ENCODE measurements at places on chromosomes 5 and 9.

DNA sequence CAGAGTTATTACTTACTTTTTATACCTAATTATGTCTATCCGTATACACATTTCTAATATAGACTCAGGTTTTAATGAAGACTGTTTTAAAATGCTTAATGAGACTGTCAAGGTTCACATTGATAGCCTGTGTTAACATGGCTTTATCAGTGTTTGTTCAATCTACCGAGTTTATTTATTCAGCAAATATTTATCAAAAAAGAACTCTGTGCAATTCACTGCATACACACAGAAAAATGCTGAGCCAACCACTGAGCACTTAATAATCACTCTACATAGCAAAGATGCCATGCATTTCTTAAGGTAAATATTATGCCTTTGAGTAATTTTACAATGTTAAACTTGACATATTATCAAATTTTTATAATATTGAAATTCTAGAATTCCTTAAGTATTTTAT, 428.2 kb downstream of the ANXA1 start:
- no peak for DNase-seq

DNA sequence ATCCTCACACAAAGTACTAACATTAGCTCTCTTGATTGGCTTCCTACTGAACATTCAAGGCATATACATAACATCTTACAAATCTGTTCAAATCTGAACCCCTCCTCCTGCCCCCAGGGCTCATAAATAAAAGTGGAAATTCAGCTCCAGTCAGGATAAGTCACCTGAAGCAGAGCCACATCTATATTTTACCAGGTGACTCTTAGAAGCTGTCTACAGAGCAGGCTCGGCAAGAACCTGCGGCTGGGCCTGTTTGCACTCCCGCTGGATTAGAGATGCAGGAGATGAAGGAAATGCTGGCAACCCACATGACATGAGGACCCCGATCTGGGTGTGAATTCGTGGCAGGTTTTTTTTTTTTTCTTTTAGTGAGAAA, 3.0 kb upstream of the CPLX2 start:
- no peak for DNase-seq

DNA sequence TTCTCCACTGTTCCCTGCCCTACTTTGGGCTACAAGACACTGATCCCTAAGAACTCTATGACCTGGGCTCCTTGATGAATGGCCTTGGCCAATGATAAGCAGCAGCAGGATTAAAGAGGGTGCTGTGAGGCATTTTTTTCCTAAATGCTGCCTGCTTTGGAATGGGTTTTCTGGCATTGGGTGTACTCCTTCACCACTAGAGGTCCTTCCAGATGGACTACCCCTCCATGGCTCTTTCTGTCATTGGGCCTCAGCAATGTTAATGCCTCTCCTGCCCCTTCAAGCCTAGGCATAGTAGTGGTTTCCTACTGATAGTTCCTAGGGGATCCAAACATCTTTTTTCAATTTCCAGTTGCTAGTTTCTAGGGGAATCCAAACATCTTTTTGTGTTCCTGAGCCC, 319.3 kb upstream of the RPS23 start:
- no peak for DNase-seq

DNA sequence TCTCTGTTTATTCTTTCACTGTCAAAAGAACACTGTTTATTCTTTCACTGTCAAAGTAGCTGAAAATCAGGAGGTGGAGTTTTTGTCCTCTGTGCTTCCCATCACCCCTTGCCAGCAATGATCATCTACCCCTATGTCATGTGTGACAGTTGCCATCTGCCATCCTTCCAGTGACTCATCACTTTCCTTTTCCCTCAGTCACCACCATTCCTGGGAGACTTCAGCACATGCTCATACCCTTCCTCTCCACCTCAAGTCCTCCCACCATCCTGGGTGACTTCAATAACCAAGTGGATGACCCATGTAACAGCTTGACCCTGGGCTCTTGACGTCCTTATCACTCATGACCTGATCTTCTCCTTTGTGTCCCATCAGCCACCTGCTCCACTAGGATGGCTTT, 43.3 kb upstream of the RASEF start:
- no peak for DNase-seq

DNA sequence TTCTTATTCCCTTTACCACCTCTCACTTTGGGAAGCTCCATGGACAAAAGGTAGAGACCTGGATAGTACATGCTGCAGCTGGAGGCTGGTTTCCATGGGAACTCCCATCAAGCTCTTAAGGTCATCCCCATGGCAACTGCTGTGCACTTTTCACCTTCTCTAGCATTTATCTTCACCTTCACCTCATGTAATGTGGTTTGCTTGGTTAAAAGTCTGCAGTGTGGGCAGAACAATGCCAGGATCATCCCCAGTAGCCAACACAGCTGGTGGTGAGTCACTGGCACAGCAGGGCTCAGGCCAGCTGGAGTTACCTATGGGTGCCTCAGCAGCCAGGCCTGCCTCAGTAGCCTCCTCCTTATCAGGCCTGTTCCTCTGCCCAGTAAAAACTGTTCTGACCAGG, 210.5 kb downstream of the GRIA1 start:
- DNase-seq = no peak

DNA sequence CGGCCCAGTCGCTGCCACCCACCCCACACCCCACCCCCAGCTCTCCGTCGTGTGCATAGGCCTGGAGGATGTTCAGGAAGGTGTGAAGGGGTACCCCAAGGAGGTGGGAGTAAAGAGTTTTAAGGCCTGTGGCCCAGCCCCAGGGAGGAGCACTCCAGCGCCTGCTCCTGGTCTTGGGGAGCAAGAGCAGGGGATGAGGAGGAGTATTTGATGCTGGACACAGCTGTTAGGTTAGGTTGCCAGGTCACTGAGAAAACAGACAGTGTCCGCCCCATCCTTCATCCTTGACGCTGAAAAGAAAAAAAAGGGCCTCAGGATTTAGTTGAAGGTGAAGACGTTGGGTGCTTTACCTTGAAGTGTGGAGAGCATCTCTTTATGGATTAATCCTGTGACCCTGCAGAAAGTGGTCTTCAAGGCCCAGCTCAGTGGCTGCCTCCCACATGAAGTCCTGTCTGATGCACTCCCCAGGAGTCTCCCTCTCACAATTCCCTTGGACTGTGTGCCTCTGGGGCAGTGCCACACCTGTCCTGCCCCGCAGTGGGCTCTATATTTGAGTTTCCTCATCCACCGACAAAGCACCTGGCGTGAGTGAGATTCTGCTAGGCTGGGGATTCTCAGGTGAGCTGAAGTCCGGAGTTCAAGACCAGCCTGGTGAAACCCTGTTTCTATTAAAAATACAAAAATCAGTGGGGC, 101.8 kb downstream of the SPRY4 start:
- DNase-seq = no peak

DNA sequence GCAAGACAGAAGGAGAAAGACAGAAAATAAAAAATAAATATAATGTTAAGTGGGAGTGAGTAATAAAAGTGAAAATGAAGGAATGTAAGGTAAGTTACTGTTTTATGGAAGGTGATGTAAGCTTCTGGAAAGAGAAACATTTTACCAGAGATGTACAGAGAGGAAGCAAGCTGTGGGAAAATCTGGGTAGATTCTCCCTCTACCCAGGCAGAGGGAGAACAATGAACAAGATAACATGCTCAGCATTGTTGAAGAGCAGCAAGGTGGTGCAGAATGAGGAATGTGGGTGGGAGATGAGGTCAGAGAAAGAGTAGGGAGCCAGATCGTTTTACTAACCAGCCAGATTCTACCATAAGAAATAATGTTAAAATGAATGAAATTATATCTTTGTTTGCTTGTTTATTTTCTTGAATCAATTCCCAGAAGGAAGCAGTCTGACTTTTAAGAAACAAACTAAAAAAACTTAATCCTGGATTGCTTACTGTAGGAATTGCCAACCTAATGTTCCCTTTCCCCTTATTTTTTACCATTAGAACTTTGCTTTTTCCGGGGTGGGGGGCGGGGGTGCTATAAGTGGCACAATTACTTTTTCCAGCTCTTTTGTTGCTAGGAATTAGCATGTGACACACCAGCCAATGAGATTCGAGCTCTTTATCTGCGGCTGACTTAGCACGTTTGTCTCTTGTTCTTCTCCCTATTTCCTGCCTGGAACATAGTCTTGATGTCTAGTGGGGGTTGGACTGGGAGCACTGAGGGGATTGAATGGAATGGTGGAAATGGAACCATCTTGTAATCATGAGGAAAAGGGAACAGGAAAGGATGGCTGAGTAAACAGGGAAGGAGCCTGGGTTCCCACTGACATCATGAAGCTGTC, 356.7 kb downstream of the TMEM167A start:
- no peak for DNase-seq

DNA sequence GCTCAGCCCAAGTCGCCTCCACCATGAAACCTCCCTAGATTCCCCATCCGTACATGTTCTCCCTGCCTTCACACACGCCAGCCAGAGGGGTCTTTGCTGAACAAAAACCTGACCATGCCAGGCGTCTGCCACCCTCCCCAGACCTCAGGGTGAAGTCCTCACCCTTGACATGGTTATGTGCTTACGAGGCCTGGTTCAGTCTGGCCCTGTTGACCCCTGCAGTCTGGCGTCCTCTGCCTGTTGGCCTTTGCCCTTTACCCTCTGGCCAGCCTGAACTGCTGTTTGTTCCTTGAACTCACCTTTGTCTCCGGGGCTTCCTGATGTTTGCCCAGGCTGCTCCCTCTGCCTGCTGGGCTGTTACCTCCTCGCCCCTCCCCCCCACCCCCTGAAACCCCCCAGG, 29.8 kb downstream of the NCS1 start:
- no peak for DNase-seq

GRCh38 chr5:137305971-137306602, 193.0 kb downstream of the SPOCK1 start:
- DNase-seq = no peak

DNA sequence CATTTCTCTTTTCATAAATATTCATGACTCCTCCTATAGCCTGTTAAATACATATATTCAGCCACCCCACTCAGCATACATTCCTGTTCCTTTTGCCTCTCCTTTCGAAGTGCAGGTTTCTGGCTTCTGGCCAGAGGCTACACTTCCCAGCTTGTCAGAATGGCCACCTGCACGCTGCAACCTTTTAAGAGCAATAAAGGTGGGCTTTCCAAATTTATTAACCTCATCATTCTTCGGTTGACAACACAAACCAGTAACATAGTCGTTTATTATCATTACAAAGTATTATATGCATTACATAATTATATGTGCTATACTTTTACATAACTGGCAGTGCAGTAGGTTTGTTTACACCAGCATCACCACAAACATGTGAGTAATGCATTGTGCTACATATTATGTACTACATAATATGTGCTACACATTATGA, 16.5 kb upstream of the TMEM171 start:
- no peak for DNase-seq

GRCh38 chr5:133483406-133484090, 128.8 kb downstream of the FSTL4 start:
- DNase-seq = no peak

DNA sequence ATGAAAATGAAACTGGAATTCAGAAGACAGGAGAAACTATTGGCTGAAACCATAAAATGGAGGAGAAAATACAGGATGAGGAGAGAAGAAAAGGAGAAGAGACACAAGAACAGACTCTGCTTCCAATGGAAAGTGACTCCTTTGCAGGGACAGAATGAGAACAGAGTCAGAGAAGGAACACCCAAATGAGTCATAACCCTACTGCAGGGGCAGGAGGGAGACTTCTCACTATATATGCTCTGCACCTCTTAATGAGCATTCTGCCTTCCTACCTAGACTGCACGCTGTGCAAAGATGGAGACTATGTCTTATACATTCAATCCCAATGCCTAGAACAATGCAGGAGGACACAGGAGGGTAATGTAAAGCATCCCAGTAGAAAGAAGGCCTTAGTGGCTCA, 2.1 kb downstream of the SAXO1 start:
- DNase-seq = no peak

DNA sequence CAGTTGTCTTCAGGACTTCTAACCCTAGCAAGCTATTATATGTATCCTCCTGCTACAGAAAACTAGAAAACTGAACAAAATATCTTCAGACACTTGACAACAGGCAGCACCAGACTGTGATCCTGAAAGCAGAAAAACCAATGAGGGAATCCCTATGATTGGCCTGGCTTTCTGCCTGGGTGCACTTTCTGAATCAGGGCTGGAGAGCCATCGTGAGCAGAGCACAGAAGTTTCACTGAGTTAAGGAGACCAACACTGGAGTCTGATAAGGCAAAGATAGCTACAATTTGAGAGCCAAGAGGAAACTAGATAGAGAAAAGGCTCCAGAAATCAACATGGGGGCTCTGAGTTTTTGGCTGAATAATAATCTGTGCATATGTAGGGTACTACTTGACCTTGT, 106.5 kb downstream of the FANCC start:
- DNase-seq = no peak

GRCh38 chr5:60633341-60633740, 66.6 kb downstream of the DEPDC1B start:
- no peak for DNase-seq

- DNase-seq = no peak
These were observed 14.7 kb downstream of the SLC45A2 start for GRCh38 chr5:33969572-33970452.

- DNase-seq = no peak
These were observed 2.8 kb upstream of the SMARCA2 start for GRCh38 chr9:2012347-2012746.

DNA sequence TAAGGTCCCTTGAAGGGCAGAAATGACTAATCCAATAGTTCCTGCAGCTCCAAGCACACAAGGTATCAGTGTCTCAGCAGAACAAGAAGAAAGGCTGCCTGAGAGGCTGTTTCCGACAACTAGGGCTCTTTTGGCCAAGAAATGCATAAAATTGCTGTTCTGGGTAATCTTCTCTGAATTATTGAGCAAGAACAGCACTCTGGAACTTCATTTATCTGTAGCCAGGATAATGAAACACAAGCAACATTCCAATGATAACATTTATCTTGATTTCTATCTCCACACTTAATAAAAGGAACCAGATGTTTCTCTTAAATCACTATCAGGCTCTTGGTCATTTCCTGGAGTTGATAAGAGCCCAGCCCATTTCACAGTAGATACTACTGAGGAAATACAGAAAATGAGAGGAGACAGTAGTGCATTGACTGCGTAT, 17.0 kb upstream of the AUH start:
- DNase-seq = no peak

DNA sequence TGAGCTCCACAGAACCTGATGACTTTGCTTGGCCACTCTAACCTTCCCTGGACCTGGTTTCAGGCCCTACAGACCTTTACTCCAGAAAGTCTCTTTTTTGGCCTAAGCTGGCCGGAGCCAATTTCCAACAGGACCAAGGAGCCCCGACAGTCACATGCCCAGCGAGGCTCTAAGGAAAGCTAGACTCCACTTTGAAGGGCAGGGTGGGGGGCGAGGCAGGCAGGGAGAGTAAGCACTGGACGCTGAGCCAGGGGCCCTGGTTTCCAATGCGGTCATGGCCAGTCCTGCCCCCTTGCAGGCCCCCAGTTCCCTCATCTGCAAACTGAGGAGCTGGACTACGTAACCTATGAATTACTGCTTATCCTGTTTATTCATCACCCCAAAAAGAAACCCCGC, 65.2 kb downstream of the ADAMTS2 start:
- no peak for DNase-seq

- peak; percentile 56 for DNase-seq
These were observed 1.5 kb upstream of the PHF19 start for GRCh38 chr9:120878188-120879130.

Measured in activated naive CD8-positive, alpha-beta T cell treated with anti-CD3 and anti-CD28 coated beads, Interleukin-2, amount 50 U/mL, for 24 hours (primary cell).